ENCODE measurements at places on chromosomes 12 and 14.

DNA sequence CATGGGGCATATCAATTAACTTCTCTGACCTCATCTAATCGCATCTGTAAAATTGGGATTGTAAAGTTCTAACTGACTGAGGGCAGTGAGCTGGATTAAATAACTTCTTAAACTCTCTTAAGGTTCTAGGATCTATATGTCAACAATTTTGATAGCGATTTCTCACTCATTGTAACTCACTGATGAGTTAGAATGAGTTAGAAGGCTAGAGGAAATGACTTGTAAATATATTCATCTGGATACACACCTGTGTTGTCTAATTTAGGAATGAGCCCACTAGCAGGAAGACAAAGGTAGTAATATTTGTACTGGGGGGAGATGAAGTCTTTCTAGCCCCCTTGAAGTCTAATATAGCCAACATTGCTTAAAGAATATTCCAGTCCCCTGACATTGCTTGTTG, 46.3 kb upstream of the CERS5 start:
- no peak for DNase-seq

DNA sequence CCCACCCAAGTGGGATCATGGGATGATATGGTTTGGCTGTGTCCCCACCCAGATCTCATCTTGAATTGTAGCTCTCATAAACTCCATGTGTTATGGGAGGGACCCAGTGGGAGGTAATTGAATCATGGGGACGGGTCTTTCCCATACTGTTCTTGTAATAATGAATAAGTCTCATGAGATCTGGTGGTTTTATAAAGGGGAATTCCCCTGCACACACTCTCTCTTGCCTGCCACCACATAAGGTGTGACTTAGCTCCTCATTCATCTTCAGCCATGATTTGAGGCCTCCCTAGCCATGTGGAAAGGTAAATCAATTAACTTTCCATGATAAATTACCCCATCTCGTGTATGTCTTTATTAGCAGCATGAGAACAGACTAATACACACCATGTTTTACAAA, 109.2 kb downstream of the IGF1 start:
- DNase-seq = no peak

- no peak for DNase-seq
Measured at GRCh38 chr12:11885261-11886038, 185.3 kb upstream of the BCL2L14 start.

DNA sequence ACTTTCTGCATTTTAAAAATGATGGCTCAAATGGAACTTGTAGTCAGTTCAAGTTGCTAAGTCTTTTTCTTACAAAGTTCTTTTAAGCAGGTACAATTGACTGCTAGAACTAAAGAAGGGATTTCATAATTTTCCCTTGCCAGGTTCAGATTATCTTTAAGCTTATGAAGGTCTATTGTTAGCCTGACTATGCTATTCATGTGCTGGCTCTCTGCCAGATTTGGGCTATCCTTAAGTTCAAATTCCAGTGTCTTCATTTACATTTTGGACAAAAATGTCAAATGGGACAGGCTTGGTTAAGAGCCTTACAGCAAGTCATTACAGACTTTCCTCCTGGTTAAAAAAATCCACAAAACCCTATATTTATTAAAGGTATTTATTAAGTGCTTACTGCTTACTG, 42.3 kb downstream of the INSM2 start:
- no peak for DNase-seq

DNA sequence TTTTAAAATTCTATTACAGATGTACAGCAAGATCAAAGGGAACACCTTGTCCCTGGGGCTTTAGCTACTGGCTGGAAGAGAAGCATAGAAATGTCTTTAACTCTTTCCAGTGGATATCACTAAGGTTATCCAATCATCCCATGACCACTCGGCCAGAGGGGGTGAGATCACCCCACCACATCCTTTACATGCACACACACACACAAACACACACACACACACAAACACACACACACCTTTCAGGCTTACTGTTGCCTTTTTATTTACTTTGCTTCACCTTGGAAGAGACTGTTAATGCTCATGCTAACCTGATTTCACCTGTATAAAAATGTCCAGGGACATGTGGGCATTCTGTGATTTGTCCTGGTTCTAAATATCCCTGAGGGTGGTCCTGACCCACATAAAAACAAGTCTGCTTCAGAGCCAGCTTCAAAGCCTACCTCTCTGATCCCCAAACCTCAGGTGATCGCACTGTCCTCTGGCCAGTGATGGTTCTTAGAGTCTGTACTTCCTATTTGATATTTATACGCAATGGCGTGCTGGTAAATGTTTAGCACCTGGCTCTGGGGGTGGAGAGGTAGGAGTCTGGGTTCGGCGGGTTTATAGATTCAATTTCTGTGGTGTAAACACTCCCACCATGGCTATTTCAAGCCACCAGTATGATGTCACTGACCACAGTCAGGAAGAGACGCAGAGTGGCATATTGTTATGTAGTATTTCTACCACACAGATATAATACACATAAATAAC, 166.1 kb upstream of the EEA1 start:
- no peak for DNase-seq

GRCh38 chr14:26685401-26685800, 87.6 kb upstream of the NOVA1 start:
- no peak for DNase-seq

GRCh38 chr14:84523746-84524145, 1006.2 kb upstream of the FLRT2 start:
- DNase-seq = no peak

- DNase-seq = no peak
Measured at GRCh38 chr14:88013750-88014349, 8.9 kb downstream of the GPR65 start.

DNA sequence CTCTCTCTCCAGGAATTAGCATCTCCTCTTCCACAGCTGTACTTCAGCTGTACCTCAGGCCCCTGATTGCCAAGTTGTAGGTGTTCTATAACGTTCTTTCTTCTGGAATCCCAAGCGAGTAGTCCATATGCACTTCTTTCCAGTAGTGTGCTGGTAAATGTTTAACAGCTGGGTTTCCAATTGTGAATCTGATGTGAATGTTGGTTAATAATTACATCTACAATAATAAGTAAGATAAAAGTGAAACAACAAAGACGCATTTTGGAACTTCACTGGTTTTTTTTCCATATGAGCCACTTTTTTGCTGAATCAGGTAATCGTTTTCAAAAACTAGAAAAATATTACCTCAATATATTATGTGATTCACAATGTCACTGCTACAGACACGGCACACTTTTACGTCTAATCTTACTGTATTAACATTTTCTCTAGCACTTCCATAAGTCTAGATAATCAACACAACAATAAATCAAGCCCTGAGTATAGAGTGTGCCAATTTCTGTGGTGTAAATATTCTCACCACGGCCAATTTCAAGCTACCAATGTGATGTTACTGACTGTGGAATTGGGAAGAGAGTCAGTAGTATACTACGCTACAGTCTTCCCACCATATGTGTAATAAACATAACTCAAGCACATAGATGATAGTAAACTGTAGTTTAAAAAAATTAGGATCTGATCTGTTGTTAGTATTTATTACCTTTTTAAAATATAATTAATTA, 113.0 kb downstream of the ZFP36L1 start:
- no peak for DNase-seq

- DNase-seq = no peak
Measured at GRCh38 chr14:74610199-74610865, 1.7 kb downstream of the LTBP2 start.

DNA sequence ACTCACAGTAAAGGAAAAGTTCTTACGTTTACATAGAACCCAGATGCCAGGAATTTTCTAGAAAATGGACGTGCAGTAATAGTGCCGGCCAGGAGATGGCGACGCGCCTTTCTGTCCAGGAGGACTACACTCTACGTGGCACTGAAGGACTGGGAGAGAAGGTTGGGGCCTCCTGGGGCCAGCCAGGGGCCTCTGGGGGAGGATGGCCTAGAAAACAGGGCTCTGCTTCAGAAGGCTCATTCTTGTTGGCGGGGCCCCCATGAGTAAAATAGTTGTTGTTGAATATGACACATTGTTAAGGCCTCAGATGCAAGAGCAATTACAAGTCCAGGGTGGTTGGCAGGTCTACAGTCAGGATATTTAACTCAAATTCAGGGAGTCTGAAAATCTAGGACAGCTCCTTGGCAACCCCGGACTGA, 120.1 kb upstream of the MAX start:
- peak; percentile 31 for DNase-seq

GRCh38 chr12:51850965-51851299, 2.4 kb upstream of the FIGNL2 start:
- DNase-seq = no peak

DNA sequence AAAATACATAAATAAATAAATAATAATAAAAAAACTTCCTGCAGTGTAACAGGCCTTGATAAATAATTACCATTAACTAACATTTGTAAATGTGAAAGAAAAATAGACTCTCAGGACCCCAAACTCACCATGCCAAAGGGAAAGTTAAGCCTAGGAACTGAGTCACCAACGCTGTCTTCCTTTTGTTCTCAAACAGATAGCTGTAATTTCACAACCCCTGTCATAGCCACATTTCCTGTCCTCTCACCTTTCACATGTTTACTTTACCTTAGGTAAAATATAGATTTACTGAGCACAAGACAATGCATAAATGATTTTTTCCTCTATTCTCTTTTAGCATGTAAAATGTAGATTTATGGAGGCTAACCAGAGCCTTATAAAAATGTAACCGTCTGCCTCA, 35.9 kb upstream of the CHST11 start:
- DNase-seq = no peak

GRCh38 chr14:104560586-104560945, 19.0 kb upstream of the C14orf180 start:
- no peak for DNase-seq

DNA sequence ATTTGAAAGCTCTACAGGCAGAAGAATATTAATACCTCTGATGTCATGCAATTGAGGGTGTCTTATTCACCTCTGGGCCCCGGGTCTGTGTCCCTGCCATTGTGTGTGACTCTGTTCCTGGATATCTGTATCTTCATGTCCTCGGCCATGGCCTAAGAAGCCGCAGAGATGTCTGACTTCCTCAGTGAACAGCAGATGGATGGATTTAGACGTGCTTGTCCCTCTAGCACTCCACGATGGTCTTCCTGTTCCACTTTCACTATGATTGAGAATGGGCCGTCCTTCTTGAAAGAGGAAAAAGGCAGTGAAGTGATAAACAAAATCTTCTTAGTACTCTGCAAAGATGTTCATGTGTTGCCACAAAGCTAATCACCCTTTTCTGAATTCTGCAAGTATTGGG, 217.4 kb downstream of the SLC41A2 start:
- DNase-seq = no peak

- DNase-seq = peak; percentile 30
Measured at GRCh38 chr12:52879394-52880351, 25.2 kb downstream of the KRT8 start.

GRCh38 chr14:22460461-22461195, 128.4 kb downstream of the DAD1 start:
- no peak for DNase-seq

All from stimulated activated CD8-positive, alpha-beta memory T cell treated with anti-CD3 and anti-CD28 coated beads, Interleukin-2, amount 100 ng/mL, for 1 hour (primary cell).